ENCODE measurements at places on chromosomes 2 and 18. TPM values are rescaled to one million over a fixed set of nuclear protein-coding genes. Genes with fewer than 3 reads are reported as not detected.

The ACKR3 gene
- 4.9 TPM for total RNA-seq

GRCh38 chr2:209946539-209946938 lies 55.9 kb upstream of the RPE start:
- no peak for DNase-seq

GRCh38 chr2:73128841-73129535 lies 16.2 kb upstream of the RAB11FIP5 start:
- DNase-seq = no peak

- DNase-seq = no peak
These were observed 121.5 kb upstream of the SP3 start for GRCh38 chr2:174086708-174087107.

DNA sequence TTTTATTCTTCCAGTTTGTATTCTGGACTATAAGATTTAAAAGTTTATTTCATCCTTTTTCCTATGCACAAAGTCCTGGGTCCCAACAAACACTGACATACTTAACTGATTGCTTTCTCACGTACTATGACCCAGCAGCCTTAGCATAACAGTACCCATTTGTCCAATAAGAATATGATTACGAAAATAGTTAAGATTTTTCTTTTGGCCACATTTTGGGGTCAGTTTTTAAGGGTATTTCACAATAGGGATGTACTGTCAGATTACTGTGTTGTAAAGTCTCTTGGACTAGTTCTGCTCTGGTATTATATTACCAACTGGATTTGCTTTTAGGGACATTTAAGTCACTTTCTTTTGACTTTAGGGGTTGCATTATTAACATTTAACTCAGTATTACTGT lies 46.1 kb downstream of the TTC39C start:
- no peak for DNase-seq

- no peak for DNase-seq
These were observed 81.9 kb upstream of the ZNF397 start for GRCh38 chr18:35158728-35159450.

Data from naive thymus-derived CD4-positive, alpha-beta T cell (primary cell).